ENCODE measurements at places on chromosomes 1 and 21.

DNA sequence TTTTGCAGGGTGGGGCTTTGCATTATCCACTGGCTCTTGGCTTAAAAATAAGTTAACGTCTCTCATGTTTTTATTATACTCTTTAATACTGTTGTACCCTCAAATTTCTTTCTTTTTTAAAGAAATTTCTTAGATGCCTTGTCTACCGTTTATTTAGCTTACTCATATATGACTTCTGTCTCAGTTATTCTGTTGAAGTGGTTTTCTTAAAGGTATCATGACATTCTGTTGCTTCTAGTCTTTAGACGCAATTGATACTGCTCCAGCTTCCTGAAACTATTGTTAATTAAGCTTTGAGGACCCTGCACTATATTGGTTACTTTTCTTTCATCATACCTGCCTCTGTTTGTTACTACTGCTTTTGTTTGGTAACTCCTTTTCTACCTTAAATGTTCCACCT, 11.7 kb downstream of the PKN2 start:
- no peak for DNase-seq

DNA sequence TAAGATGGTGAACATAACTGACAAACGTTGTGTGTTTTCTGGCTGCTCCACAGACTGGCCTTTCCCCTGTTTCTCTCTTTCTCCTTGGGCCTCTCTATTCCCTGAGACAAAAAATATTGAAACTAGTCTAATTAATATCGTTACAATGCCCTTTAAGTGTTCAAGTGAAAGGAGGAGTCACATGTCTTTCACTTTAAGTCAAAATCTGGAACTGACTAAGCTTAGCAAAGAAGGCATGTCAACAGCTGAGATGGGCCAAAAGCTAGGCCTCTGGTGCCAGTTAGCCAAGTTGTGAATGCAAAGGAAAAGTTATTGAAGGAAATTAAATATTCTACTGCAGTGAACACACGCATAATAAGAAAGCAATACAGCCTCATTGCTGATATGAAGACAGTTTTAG, 32.2 kb upstream of the FCRL3 start:
- DNase-seq, result no peak

- DNase-seq, result no peak
Observed at GRCh38 chr1:236058141-236058934, 6.6 kb downstream of the NID1 start.

GRCh38 chr1:145751491-145752037, 32.3 kb downstream of the CD160 start:
- DNase-seq, result no peak

DNA sequence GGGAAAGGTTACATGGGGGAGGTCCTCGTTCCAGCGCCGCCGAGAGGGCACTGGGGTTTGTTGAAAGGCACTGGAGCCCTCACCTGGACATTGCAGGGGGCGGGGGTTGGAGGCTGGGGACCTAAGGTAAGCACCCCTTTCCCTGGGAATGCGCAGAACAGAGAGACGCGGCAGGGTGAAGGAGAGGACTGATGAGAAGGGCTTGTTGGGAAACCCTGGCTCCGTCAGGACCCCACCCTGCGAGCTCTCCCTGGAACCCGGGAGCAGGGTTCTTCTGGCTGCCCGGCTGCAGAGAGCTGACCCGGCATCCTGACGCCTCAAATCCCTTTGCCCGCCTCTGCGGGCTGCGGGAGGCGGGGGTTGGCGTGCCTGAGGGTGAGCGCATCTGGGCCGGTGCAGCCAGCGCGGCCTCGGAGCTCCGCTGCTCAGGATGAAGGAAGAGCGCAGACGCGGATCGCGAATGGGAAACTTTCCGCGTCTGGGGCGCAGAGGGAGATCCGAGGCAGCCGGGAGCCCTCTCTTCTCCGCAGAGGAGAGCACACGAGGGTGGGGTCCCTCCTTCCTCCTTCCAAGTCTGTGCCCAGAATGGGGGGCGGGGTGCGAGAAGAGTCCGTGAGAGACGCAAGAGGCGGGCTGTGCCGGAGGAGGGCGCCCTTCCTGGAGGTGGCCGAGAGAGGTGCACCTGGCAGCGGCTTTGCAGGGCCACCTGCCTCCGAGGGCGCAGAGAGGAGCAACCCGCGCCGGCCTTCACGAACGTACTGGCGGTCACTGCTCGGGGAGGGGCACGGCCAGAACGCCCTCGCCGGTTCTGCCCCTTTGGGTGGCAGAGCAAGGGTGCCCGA, 2.4 kb downstream of the IGSF21 start:
- DNase-seq, result no peak

DNA sequence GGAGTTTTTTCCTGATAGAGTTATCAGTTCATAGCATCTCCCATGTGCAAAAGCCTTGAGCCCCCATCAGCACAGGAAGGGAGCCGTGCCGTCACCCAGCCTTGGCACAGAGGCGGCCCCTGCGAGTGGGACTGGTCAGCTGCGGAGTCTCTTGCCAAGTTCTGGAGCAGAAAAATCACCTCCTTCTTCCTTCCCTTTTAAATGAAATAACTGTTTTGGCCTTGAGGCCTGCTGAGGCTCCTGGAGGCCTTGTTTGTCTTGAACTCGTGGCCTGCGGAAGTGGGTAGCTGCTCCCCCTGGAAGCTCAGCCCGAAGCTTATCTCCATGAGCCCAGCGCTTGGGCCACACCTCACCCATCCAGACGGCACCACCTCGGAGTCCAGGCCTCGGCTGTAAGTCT, 145.7 kb upstream of the TMEM51 start:
- DNase-seq, result no peak

DNA sequence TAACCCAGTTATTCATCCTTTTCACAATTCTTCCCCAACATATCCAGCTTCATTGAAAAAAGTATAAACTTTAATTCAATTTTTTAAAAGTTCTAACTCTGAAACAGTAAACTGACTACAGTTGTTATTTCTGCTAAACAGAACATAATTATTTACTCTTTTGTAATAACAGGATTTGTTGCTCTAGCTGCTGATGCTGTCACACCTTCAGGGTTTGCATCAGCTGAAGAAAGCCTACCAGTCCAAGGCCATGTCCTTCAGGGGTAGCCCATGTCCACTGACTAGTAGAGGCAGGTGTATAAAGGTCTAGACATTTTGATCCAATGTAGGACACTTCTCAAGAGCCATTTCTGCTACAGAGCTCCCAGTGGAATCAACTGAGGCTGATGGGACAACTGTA, 107.7 kb downstream of the CDC42BPA start:
- DNase-seq, result no peak

DNA sequence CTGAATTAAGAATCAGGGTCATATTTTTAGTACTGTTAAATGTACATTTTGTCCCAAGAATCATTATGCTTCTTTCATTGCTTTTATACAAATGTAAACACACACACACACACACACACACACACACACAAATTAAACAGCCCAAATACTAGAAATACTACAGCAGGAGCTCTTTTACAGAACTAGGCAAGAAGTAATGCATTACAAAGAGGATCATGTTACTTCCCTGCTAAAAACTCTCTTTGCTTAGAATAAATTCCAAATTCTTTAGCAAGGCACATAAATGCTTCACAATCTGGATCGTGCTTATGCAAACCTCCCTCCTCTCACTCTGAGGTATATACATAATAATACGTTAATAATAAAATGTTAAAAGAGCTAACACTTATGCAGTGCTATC, 720.4 kb upstream of the ADGRL4 start:
- DNase-seq, result no peak

DNA sequence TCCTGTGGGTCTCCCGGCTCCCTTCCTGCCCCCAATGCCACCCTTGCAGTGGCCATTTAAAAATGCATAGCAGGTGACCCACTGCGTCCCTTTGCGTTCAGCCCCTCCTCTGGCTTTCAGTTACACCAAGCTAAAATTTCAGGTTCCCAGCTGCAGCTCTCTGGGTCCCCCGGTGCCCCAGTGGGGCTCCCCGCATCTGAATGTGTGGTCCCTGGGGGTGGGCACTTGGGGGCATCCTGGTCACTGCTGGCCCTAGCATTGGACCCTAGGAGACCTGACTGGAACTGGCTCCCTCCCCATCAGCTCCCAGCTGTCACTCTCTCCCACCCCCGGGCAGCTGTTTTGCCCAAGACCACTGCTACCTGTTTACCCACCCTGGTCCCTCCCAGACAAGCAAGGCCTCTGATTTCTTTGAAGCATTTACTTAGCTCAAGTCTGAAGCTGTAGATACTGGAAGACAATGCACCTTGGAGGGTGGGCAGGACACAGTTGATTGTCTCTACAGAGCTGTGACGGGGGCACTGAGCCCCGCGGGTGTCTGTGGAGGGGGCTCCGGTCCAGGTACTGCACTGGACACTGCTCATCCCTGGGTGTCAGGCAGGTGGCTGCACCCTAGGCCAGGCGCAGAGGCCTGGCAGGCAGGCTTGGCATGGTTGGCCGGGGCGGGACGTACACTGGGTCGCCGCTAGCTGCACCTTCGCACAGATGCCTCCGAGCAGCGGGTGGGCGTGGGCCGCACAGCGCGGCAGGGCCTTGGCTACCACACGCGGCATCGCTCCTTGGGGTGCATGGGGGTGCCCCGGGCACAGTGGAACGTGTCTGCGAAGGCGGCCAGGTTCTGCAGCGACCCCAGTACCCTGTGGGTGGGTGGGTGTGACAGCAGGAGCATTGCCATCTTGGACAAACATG, 3.9 kb downstream of the PRXL2B start:
- peak; percentile 10 for DNase-seq

DNA sequence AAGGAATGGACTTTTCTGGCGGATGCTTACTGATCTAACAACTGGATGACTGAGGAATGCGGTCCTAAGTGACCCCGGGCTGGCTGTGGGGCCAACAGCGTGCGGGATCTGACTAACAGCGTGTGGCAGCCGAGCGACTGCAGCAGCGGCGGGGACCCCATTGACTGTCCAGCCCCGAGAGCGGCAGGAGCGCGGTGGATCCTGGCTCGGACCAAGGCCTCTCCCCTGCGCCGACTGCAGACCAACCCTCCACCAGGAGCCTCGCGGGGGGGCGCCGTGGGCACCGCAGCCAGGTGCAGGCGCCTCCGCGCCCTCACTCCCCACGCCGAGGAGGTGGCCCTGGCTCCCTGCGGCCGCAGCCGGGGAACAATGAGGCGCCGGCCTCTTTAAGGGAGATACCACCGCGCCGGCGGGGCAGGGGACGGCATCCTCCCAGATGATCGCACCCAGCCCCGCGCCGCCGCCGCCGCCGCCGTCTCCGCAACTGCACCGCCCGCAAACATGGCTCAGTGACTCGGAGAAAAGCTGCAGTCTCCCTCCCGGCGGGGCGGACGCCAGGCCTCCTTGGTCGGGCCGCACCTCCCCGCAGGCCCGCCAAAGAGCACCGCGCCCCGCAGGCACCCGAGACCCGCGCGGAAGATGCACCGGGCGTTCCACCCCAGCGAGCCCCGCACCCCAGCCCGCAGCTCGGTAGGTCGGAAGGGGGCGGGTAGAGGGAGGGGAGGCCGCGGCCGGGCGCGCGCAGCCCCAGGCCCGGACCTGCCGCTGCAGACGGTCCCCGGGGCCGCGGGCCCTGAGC, 694 bp upstream of the PDIK1L start:
- peak; percentile 87 for DNase-seq

DNA sequence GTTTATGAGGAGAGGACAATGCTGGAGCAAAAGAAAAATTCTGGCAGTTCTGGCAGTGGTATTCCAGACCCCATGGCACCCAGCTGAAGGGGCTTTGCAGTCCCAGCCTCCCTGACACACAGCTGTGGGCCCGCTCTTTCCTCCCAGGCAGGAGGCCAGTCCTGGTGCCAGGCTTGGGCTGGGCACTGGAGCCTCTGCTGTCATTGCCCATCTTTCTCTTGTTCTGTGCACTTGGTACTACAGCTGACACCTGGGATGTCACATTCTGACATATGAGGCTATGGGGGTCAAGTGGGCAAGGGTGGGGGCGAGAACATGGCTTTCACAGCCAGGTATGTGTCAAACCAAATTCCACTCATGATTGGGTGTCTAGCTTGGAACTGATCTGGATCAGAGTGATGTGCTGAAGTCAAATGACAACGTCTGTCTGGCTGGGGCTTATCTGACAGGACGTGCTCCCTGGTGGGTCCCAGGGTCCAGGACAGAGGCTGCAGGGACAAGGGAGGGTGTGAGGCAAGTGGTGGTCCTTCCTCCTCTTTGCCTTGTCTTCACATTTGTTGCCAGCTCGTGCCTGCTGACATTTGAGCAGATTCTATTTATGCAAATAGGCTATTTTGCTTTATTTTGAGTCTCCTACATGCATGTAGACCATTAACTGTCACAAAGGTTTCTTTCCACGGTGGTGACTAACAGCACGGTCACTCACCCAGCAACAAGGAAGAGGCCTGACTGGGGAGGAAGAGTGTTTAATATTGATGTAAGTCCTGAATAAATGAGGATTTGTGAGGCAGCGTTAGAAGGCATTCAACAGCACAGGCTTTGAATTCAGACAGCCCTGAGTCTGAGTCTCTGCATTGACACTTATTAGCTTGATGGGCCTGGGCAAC, 336.3 kb downstream of the PBX1 start:
- DNase-seq, result no peak

GRCh38 chr1:152398812-152399698, 15.0 kb downstream of the CRNN start:
- DNase-seq, result no peak

- no peak for DNase-seq
Observed at GRCh38 chr1:100053119-100053518, 79.6 kb downstream of the SASS6 start.

GRCh38 chr1:95742591-95743089, 508.6 kb downstream of the RWDD3 start:
- DNase-seq, result no peak

- DNase-seq, result no peak
Observed at GRCh38 chr1:154698320-154699096, 90.5 kb upstream of the ADAR start.

DNA sequence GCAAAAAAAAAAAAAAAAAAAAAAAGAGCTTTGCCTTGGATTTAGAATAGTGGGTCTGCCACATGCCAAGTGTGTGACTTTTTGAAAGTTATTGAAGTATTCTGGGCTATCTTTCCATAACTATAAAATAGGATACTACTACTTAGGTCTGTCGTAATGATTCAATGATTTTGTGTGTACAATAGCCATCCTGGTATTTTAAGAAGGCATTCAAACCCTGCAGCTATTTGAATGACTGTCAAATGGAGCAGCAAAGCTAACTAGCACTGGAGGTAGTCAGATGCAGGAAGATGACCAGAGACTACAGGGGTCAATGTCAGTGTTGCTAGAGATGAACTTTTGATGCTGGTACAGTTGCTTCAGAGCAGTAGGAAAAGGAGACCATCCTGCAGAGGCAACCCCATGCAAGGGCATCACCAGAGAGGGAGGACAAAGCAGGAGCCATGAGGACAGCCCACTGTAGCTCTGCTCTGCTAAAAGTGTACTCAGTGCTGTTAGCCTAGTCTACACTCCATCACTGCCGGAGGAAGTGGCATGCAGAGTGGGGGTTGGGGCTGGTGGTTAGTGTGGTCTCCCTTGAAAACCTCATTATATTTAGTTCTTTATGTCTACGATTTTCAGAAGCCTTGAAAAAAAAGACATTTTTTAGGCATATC, 29.0 kb downstream of the DUSP10 start:
- peak; percentile 90 for DNase-seq

DNA sequence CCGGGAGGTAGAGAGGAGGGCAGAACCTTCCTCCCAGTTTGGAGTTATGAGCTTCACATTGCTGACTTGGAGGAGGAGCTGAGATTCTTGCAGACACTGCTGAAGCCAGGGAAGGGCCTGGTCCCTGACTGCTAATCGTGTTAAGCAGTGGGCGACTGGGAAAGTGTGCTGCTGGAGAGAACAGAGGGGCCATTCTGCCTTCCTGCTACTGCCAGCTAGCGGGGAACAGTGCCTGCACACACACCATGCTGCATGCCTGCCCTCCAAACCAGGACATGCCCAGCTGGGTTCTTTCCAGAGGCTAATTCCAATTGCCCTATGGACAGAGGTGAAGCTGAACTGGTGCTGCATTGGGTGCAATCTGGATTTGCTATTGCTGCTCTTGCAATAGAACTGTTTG, 281.4 kb downstream of the AJAP1 start:
- DNase-seq, result no peak

GRCh38 chr21:39313042-39313570, 326 bp downstream of the BRWD1 start:
- peak; percentile 62 for DNase-seq
